ENCODE measurements at places on chromosomes 12 and 14.

GRCh38 chr12:11510671-11511070, 115.3 kb upstream of the PRB2 start:
- no peak for DNase-seq

- DNase-seq: no peak
These were observed 781.4 kb upstream of the TMEM132C start for GRCh38 chr12:127485528-127485927.

DNA sequence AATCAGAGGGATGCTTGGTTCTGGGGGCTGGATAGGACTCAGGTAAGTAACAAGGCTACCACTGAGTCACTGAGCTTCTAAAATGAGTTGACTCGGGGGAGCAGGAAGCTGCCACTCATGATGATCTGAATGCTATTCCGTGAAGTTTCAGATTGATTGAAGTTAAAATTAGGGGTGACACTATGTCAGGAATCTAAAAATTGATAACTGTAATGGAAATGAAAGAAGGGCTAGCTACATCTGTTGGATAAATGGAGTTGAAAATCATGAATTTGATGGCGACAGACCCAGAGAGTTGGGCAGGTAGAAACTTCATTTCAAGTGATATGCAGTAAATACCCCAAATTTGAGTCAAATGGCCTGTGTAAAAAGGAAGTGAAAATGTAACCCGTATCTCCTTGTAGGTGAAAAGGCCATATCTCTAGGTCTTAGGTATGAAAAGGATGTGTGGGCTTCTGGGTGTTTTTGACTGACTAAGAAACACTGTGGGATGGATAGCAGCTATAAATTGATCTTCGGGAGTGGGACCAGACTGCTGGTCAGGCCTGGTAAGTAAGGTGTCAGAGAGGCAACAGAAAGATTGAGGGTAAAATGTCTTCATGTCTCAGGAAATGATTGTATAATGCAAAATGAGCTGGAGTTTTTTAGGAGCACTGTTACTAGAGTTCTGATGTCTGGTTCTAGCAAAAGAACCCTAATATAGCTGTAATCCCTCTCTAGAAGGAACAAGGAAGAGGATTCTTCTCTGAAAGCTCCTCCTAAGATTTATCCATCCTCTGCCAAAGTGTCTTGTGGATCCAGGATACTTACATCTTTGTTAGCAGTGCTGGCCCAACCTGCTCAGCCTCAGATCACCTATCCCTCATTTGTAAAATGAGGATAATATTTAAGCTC, 57.3 kb downstream of the DAD1 start:
- DNase-seq: no peak

DNA sequence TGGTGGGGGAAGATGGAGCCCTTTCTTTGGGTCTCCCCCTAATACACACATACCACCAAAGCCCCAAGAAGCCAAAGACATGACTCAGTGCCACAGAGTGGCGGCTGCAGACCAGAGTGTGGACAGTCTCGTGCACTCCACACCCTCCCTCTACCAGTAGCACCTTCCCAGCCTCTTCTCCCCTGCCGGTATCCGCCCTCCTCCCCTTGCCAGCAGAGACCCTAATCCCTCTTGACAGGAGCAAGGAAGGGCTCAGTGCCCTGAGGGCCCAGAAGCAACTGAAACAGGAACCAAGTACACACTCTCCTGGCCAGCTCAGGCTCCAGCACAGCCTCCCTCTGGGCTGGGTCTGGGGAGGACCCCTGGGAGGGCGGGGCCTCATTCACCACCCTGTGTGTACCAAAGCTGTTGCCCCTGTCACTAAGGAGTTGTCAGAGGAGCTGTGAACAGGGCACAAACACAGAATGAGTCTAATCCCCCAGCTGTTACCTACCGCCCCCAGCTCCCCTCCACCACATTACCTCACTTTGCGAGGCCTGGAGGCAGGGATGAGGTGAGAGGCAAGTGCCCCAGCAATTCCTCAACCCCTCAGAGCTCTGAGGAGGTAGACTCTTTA, 8.2 kb downstream of the SPRYD3 start:
- no peak for DNase-seq

DNA sequence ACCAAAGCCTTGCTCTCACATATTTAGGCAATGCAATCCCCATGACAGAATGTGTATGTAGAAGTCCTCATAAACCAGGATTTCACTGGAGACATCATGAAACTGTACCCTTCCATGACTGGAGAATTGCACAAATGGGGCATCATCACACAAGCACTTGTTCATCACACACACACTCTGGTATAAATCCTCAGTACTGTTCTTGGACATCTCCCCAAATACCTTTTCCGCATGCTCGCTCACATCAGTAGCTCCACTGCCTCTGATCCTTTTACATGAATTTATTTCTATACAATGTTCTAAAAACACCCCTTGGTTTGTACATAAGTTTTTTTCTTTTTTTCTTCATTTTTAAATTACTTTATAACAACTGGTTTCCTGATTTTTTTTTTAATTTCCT, 3.3 kb upstream of the ING4 start:
- no peak for DNase-seq

DNA sequence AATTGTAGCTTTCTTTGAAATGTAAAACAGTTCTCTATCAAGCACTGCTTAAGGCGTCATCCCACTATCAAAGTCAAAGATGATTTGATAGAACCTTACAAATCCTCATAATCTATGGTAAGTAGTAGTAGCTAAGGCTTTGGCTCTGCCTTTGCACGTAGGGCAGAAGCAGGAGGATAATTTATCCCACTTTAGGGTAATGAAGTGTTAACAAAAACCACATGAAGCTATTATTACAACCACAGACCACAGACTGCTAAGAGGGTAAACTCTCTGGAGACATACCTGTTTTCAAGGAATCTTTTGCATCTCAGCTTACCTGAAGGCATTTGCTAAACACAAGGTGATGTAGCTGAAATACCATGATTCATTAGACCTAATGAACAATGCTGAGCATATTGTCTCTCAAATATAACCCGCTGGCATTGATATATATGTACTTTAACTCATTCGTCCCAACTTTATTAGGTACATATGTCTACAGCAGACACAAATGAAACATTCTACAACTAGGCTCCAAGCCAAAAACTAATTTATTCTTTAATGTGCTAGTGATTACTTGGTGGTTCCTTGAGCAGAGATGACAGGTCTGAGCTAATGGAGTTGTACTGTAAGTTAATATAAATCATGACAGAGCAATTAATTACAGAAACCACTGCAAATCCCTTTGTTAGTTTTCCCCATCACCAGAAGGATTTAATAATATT, 368.8 kb downstream of the ETNK1 start:
- DNase-seq: no peak

DNA sequence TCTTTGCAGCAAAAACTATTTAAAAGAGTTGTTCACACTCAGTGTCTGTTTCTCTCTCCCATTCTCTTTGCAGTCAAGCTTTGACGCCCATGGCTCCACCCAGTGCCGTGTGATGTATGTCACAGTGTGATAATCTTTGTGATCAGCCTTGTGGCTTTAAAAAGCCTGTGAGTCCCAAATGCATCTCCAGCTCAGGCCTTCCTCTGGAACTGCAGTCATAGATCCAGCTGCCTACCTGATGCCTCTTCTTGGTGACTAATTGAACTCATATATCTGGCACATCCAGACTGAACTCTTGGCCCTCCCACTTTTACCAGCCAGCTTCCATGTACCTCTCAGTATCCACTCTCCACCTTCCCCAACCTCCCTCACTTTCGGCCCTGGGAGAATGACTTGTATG, 182.8 kb upstream of the ARHGAP5 start:
- DNase-seq: no peak

DNA sequence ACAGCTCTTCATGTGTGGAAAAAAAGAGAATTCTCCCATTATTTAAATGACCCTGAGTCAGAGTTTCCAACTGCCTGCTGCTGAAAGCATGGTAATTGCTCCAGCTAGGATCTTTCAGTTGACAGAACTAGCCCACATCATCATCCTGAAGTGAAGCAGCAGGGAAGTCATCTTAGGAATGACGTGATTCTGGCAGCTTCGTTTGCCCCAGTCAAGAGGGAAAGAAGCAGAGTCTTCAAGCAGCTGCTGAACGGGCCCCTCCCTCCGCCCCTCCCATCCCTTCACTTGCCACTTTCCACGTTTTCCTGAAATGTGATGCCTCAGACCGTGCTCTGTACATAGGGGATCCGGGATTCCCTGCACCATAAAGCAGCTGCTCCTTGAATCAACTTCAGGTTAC, 455.0 kb upstream of the TMEM132C start:
- DNase-seq: no peak

- no peak for DNase-seq
These were observed 63.1 kb upstream of the TRHDE start for GRCh38 chr12:72209086-72209485.

- peak; percentile 5 for DNase-seq
These were observed 5.7 kb downstream of the BEGAIN start for GRCh38 chr14:100581228-100582145.

DNA sequence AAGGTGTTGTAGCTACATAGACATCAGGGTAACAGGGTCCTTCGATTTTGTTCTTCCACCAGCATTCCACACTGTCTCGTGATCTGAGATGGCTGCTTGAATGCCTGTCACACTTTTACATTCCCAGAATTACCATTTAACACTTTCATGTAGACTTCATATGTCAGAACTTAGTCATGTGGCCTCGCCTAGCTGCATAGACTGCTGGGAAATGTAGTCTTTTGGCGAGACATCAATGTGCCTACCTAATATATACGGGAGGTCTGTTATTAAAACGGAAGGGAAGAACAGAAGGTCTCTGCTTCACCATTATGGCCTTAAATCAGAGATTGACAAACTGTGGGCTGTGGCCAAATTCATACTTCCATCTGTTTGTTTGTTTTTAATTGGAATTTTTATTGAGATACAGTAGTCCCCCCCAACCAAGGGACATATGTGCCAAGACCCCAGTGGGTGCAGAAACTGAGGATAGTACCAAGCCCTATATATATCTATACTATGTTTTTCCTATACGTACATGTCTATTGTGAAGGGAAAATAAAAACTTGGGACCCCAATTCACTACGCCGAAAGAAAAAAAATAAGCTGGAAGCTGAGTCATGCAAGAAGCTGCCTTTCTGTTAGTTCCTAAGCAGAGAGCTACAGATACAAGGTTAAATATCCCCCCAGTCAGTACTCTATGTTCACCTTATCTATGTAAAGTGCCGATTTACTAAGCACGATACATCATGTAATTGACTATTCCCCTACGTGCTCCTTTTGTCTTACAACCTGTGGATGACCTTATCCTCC, 11.3 kb upstream of the HRK start:
- no peak for DNase-seq

GRCh38 chr14:55936691-55937090, 181.5 kb upstream of the PELI2 start:
- DNase-seq: no peak

DNA sequence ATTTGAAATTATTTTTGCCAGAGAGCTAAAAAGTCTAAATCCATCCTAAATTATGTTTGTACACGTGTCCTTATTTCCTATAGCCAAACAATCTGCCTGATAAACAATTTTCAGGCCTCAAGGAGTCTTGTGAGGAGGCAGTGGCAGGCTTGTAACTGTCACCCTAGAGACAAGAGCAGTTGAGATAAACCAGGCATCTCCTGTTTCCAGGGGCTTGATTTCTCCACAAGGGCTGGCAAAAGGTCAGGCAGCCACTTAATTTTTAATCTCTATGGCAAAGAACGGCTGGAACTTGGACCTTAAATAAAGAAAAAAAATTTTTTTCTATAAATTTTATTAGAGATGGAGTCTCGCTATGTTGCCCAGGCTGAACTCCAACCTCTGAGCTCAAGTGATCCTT, 15.5 kb downstream of the PKP2 start:
- no peak for DNase-seq

GRCh38 chr12:82448911-82449578, 90.7 kb downstream of the METTL25 start:
- no peak for DNase-seq

GRCh38 chr14:33271216-33271615, 332.5 kb downstream of the NPAS3 start:
- DNase-seq: no peak

DNA sequence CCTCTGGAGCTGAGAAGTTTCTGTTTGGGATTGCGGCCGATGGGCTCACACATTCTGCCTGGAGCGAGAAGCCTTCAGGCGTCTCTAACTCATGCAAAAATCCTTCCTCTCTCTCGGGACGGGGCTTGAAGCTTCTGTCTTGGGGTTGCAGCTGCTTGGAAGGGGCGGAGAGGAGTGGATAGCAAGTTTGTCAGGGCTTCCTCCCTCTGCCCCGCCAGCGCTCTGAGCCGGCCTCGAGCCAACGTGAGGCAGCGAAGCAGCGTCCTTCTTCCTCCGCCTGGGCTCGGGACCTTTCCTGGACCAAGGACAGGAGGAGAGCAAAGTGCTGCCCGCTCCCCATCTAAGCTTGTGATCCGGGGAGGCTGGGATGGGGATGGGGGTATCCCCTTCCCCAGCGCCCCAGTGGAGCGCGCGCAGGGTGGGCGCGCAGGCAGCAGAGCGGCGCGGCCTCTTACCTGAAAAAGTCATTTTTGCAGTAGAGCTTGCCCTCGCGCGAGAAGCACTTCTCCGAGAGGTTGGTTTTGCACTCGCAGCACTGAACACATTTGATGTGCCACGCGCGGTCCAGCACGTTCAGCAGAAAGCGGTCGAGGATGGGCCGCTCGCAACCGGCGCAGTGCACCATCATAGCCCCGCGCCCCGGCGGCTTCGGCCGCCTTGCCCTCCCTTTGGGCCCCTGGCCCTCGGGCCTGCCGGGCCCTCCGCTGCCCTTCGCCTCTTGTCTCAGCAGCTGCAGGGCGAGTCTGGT, 626 bp downstream of the LHX5 start:
- DNase-seq: no peak

- no peak for DNase-seq
These were observed 39.7 kb upstream of the BDKRB2 start for GRCh38 chr14:96164861-96165490.

DNA sequence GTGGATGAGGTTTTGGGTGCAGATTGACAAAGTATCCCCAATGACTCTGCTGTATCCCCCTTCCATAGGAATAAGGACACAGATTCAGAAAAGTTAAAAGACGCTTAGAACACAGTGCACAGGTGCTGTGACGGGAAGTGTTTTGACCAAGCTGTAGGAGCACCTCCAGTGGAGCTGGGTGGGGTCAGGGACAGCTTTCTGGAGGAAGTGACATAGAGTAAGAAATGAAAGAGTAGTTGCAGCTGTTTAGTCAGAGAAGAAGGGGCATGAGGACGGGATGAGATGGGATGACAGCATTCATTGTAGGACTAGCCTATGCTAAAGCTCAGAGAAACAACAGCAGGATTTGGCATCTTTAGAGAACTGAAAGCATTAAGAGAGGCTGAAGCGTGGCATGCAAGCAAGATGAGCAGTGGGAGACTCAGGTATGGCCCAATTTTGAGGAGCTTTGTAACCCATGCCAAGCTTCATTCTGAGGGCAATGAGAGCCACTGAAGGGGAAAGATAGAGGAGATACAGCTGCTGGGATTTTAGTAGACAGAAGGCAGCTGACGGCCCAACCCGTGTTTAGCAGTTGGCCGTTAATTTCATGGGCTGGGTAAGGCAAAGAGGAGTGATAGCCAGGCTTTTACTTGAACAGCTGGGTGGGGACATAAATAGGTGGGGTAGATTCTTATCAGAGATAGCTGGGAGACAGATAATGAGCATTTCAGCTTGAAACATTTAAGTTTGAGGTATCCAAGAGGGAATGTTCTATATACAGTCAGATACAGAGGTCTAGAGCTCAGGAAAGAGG, 131.8 kb upstream of the KRAS start:
- DNase-seq: no peak

GRCh38 chr14:90699016-90699415, 117.2 kb downstream of the TTC7B start:
- no peak for DNase-seq
